OCI-LY7 (cell line): ENCODE measurements at places on chromosomes 6 and 20.

GRCh38 chr6:78511009-78511408 lies 356.3 kb upstream of the IRAK1BP1 start:
- no peak for DNase-seq

DNA sequence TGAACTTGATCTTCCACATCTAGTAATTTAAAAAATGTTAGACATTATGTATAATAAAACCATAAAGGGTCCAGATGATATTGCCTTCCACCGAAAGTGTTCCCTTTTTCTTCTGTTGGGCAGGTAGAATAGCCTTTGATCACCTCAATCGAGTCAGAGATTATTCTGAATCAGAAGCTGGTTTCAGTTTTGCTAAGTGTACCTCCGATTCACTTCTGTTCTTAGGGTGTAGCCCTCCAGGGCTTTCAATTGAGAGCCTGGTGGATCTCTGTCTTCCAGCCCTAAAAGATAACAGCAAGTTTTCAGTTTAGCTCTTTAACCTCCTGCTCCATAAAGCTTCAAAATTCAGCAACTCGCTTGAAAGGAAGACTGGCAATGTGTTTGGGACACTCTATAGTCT lies 21.1 kb upstream of the AIG1 start:
- no peak for DNase-seq

GRCh38 chr20:10558635-10559187 lies 115.1 kb downstream of the JAG1 start:
- no peak for DNase-seq

GRCh38 chr20:32135983-32136515 lies 26.5 kb downstream of the TM9SF4 start:
- DNase-seq = no peak
